ENCODE measurements at places on chromosomes 3 and 15.

DNA sequence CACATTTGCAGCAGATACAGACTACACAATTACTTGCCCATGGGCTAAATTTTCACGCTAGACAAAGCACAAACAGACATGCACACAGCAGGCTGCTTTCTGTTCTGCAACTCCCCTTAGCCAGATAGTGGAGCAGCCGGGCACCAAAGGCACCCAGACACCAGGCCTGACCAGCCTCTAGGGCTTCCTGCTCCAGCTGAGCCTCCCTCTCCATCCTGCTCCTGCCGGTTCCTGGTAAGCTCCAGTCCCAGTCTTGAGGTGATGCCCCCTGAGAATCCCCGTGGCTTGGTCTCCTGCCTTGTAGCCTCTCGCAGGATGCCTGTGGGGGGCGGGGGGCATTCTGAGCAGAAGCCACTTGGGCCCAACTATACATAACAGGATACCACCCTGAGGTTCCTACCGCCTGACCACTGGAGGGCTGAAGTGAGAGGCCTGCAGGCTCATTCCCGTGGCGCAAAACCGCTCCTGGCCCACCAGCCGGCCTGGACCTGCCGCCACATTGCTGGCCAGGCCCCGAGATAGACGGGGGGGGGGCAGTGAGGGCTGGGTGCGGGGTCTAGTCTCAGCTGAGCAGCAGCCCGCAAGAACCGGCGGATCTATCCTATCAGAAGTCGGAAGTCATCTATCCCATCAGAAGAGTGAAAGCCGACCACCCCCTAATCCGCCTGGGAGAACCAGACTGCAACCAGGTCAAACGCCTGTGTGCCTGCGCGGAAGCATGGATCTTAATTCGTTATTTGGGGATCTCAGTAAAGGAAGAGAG lies 3.9 kb downstream of the FOXL2 start:
- no peak for DNase-seq

GRCh38 chr3:50173685-50174516 lies 17.5 kb upstream of the GNAT1 start:
- DNase-seq, result no peak

DNA sequence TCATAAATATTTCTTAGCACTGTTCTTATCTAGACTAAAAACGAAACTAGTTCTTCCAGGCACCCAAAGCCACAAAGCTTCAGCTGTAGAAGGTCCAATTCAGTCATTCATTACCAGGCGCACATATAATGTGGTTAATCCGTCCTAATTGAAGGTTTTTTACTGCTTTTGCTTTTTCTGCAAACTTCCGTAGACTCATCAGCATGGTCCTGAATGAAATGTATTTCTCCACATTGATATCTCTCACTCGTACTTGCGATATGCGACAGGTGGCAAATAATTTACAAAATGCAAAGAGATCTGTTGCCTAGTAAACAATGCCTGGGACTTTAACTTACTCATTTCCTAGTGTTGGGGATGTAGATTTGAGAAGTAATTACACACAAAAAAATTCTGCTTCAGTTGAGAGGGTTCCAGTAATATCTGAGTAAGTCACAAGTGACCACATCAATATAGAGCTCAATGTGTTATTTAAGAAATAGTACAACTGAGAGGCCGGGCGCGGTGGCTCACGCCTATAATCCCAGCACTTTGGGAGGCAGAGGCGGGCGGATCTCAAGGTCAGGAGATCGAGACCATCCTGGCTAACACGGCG lies 75.0 kb upstream of the MBNL1 start:
- no peak for DNase-seq

GRCh38 chr15:38459480-38459879 lies 5.6 kb downstream of the FAM98B start:
- no peak for DNase-seq

DNA sequence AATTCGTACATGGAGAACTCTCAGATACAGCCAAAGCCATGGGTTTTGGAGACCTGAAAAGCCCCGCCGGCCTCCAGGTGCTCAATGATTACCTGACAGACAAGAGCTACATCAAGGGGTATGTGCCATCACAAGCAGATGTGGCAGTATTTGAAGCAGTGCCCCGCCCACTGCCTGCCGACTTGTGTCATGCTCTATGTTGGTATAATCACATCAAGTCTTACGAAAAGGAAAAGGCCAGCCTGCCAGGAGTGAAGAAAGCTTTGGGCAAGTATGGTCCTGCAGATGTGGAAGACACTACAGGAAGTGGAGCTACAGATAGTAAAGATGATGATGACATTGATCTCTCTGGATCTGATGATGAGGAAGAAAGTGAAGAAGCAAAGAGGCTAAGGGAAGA lies 23.5 kb downstream of the MYO5A start:
- no peak for DNase-seq

- DNase-seq, result no peak
Measured at GRCh38 chr15:85063522-85064079, 81.9 kb downstream of the PDE8A start.

DNA sequence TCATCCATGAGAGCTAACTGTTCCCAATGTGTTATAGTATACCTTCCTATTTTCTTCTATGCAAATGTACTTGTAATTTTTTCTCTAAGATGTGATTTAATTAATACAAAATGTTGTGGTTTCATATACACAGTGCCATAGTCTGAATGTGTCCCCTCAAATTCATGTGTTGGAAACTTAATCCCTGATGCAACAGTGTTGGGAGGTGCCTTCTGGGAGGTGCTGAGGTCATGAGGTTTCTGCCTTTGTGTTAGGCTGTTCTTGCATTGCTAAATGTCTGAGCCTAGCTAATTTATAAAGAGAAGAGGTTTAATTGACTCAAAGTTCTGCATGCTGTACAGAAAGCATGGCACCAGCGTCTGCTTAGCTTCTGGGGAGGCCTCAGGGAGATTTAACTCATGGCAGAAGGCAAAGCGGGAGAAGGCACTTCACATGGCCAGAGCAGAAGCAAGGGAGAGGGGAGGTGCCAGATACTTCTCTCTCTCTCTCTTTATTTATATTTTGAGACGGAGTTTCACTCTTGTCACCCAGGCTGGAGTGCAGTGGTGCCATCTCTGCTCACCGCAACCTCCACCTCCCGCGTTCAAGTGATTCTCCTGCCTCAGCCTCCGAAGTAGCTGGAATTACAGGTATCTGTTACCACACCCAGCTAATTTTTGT lies 34.7 kb upstream of the BNIP2 start:
- no peak for DNase-seq

GRCh38 chr3:12903881-12904280 lies 62.5 kb upstream of the RPL32 start:
- DNase-seq, result no peak

DNA sequence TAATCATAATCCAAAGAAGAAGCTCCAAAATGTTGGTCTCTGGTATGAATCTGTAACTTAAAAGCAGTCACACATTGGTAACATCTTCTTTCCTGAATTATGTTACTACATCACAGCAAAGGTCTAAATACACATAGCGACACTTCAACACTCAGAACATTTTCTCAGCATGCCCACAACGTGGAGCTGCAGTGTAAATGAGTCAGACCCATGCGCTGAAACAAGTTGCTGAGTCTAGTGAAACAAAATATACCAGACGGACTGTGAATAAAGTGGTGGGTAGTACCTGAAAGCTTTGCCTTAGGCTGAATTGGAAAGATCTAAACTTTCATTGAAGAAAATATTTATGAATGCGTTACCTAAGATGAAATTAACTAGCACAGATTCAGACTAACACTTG lies 33.2 kb upstream of the GOLGA8B start:
- DNase-seq, result no peak

DNA sequence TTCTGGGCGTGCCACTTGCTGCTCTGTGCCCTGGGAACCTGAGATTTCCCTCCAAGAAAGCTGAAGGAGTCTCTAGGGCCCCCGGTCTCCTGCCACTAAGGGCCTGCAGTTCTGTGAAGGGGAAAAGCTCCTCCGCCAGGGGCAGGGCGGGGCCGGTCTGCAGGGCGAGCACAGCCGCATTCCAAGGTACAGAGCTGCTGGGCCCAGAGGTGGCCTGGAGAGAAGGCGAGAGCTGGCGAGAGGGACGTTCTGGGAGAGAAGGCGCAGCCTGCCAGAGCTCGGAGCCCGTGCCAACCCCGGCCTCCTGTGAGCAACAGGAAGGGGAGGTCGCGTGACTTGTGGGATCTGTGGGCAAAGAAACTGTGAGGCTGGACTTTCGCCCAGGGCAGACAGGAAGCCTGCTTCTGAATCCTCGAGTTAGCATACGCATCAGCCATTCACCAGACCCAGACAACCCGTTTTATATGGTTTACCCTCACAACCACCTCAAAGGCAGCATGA lies 500.4 kb downstream of the SHQ1 start:
- peak; percentile 78 for DNase-seq

- DNase-seq, result no peak
Measured at GRCh38 chr3:144626835-144627234, 655.2 kb downstream of the DIPK2A start.

- DNase-seq, result no peak
Measured at GRCh38 chr3:36764704-36765038, 318 bp upstream of the DCLK3 start.

DNA sequence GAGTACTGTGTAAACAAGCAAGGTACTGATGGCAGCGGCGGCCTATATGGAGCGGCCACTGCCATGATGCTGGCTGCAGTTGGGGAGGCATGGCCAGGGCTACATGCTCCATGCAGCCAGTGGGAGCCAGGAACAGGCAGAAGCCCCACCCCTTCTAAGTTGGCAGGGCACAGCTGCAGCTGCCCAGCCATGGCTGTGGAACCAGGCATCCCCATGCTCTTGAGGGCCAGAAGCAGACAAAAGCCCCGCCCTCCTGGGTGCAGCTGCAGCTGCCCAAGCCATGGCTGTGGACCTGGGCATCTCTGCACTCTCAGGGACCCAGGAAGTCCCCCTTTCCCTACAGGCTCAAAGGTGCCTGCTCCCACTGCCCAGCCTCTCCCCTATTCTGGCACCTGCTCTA lies 150.9 kb downstream of the FMN1 start:
- no peak for DNase-seq

- no peak for DNase-seq
Measured at GRCh38 chr3:49161808-49162530, 4.2 kb downstream of the CCDC71 start.

GRCh38 chr15:52427804-52428203 lies 100.9 kb downstream of the MYO5A start:
- DNase-seq, result no peak

GRCh38 chr3:177935047-177935446 lies 601.2 kb upstream of the KCNMB2 start:
- no peak for DNase-seq

DNA sequence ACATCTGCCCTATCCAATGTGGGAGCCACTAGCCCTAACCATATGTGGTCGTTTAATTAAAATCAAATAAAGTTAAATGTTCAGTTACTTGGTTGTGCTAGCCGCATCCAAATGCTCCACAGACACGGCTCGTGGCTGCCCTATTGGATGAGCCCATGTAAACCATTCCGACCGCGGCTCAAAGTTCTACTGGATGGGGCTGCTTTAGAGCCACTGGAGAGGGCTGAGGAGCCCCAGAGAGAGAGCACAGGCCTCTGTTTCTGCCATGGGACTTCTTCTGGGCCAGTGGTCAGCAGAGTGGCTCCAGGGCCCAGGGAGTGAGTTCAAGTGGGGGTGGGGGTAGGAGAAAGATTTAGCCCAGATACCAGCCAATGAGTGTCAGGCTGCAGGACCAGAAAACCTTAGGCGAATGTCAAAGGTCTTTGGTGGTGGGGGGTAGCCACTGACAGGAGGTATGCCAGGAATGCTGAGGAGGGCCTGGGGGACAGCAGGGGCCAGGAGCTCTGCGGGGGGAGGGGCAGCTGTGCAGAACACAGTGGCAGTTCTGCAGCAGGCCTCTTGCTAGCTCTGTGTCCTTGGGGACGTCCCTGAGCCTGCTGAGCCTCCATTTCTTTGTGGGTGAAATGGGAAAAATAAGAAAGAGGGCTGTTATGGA lies 30.1 kb downstream of the SPSB4 start:
- no peak for DNase-seq

DNA sequence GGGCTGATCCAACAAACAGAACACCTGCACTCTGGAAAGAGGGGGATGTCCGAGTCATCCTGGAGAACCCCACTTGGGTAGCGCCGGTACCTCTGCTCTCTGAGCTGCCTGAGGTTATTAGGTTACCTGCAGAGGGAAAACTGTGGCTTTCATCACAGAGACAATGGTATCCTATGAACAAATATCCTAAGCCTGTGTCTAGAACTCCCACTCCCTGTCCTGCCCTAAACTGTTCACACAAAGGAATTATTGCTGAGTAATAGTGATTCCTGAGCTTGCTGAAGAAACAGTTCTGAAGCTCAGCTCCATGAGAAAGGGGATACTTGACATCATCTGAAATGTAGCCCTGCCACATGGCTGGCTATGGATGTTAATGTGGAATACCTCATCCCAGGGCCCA lies 31.9 kb upstream of the WNT5A start:
- DNase-seq, result no peak

DNA sequence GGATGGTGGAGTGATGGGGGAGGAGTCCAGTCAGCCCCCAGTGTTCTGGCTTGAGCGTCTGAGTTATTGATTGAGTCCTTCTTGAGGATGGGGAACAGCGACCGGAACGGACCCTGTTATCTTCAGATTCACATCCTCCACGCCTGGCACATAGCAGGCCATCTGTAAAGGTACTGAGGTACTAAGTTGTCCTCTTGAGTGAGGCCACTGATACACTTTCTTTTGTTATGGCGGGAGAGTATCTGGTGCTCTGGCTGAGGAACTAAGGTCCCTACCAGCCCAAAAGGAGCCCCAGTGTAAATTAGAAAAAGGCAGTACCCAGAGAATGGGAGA lies 16.7 kb upstream of the HRH1 start:
- no peak for DNase-seq

GRCh38 chr3:189389346-189389745 lies 217.6 kb downstream of the TPRG1 start:
- no peak for DNase-seq

- DNase-seq, result no peak
Measured at GRCh38 chr3:55858302-55858701, 371.2 kb upstream of the WNT5A start.

DNA sequence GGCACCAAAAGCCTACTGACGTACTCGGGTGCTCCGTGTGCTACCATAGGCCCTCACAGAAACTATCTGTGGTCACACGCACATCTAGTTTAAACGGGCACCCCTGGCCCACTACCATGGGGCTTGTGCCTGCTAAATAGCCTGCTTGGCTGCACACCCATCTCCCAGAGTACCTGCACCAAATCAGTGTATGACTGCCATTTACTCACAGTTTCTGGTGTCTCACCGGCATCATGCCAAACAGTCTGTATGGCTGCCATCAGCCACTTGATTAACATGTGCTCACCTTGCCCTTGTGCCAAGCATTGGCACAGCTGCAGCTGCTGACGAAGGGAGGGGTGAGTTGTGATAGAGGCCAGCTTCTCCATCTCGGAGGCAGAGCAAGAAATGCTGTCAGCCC lies 232.7 kb downstream of the IGSF11 start:
- DNase-seq, result no peak

- no peak for DNase-seq
Measured at GRCh38 chr3:5390936-5391625, 203.6 kb downstream of the EDEM1 start.

- no peak for DNase-seq
Measured at GRCh38 chr3:153762411-153763235, 358.6 kb upstream of the ARHGEF26 start.

DNA sequence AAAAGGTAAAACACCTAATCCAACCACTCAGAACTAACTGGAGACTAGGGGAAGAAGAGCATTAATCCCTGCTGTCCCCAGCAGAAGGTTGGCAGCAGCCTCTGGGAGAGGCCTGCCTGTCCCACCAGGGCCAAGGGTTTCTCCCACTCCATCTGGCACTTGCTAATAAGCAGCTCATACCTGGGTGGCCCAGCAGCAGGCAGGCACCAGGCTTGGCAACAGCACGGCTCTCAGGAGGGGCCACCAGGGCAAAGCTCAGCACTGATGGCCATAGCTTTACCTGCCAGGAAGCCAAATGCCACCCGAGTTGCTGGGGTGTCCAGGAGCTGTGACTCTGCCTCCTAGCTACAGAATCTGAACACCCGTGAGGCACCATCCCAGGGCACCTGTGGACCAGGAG lies 58.3 kb downstream of the BOC start:
- DNase-seq, result no peak

All from sciatic nerve (tissue), 2 donors.